Fibroblast of lung (primary cell): ENCODE measurements at places on chromosomes 16 and 17. TPM values are rescaled to one million over a fixed set of nuclear protein-coding genes. Genes with fewer than 3 reads are reported as not detected.

The ZNF750 gene
- not detected in 2 replicates for total RNA-seq

The LITAFD gene
- total RNA-seq: not detected in 2 replicates

The PMFBP1 gene
- 0.17 and 0.51 TPM in 2 replicates for total RNA-seq

The ELOB gene
- total RNA-seq: 227 and 436 TPM in 2 replicates

The FBXO39 gene
- total RNA-seq: 0.51 and 0.66 TPM in 2 replicates

The BTBD17 gene
- under 0.01 TPM in 1 of 2 replicates, not detected in the other for total RNA-seq

The CCL7 gene
- 0.33 and 0.51 TPM in 2 replicates for total RNA-seq

The PPY gene
- total RNA-seq: not detected in 2 replicates

The PRAC2 gene
- total RNA-seq: not detected in 2 replicates

The NPIPB4 gene
- total RNA-seq: 18.2 and 32.2 TPM in 2 replicates

The GNG13 gene
- not detected in 2 replicates for total RNA-seq

The RMI2 gene
- total RNA-seq: 1.8 and 6.8 TPM in 2 replicates

The HES7 gene
- total RNA-seq: under 0.01 TPM in 1 of 2 replicates, not detected in the other

The TP53TG3 gene
- 0.17 TPM in 1 of 2 replicates, not detected in the other for total RNA-seq

The SEZ6 gene
- total RNA-seq: not detected in 2 replicates

The ICAM2 gene
- 2.6 and 3.5 TPM in 2 replicates for total RNA-seq

The FOXN1 gene
- not detected in 2 replicates for total RNA-seq

The RSPRY1 gene
- 33.4 and 51.9 TPM in 2 replicates for total RNA-seq

The TRAPPC1 gene
- 38.3 and 61.9 TPM in 2 replicates for total RNA-seq

The ZKSCAN2 gene
- 3.3 and 4.3 TPM in 2 replicates for total RNA-seq

The ASPHD1 gene
- 5.4 and 5.9 TPM in 2 replicates for total RNA-seq

The HOXB1 gene
- not detected in 2 replicates for total RNA-seq

The RPL23 gene
- 1,552 and 2,520 TPM in 2 replicates for total RNA-seq

The RCVRN gene
- total RNA-seq: not detected in 2 replicates

The ST6GALNAC1 gene
- not detected in 2 replicates for total RNA-seq

The PSMC3IP gene
- total RNA-seq: 2.3 and 4.6 TPM in 2 replicates

The SECTM1 gene
- 17.3 and 31.1 TPM in 2 replicates for total RNA-seq
